NCI-H345 (cell line): ENCODE measurements at places on chromosomes 12 and 14.

DNA sequence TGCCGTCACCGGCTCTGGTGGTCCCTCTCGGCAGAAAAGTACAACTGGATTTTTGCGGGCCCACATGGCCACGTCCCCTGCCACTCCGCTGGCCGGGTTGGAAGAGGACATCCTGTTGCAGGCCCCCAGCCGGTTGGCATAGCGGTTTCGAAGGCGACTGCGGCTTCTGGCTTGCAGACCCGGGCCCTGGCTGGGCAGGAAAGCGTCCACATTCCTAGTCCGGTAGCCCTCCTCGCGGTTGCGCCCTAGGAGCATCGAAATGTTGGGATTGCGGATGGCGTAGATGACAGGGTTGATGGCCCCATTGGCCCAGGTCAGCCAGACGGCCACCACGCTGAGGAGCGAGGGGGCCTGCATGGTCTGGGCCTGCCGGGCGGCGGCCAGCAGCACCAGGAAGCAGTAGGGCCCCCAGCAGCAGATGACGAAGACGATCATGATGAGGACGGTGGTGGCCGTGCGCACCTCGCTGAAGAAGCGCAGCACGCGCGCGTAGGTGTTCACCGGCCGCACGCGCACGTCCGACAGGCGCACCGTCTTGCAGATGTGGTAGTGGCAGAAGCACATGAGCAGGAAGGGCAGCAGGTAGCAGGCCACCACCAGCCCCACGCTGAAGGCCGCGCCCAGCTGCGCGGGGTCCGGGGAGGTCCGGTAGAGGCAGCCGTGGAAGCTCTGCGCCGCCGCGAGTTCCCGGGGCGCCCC, 1.2 kb downstream of the GPR135 start:
- DNase-seq: no peak

DNA sequence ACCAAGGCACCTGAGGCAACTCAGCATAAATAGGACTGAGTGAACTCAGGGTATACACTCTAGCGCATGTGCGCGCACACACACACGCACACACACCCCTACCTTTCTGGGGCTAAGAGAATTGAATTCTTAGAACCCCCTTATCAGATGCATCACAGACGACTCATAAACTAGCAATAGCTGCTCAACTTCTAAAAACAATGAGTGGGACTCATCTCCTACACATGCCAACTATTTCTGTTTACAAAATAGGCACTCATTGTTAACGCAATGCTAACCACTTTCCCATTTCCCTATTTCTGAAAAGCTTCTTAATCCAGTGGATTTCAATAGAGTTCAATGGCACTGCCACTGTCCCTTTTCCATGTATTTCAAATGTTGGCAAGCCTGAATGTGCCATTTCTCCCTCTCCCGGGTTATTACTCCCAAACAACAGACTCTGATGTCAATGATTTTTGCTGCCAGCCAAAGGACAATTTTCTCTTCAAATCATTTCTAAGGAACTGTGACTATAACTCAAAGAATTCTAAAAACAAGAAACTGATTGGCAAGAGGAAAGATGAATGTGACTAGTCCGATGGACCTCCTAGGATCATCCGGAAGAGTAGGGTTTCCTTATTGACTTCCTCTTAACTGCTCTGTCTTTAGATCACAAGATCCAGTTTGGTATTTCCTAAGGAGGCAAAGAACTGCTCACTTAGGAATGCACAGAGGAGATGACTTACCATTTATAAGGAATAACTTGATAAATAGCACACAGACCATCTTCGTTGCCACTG, 48.8 kb downstream of the SLC38A1 start:
- DNase-seq: no peak

DNA sequence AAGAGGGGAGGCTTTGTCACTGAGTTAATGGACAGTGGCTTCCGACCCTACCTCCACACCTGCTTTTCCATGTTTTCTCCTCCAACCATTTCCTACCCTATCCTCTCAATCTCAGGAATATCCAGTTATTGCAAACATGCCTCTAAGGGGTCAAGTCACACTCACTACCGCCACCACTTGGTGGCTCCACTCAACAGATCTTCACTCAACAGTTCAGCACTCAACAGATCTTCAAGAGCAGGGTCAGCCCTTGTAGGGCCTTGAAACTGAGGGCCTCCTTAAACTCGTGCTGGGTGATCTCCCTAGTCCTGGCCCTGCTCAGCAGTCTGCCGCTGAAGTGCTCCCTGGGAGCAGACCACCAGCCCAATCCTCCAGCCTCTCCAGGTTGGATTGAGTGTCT, 14.2 kb downstream of the ZNF641 start:
- DNase-seq: no peak

- DNase-seq: no peak
These were observed 42.9 kb downstream of the FERMT2 start for GRCh38 chr14:52907949-52908348.

DNA sequence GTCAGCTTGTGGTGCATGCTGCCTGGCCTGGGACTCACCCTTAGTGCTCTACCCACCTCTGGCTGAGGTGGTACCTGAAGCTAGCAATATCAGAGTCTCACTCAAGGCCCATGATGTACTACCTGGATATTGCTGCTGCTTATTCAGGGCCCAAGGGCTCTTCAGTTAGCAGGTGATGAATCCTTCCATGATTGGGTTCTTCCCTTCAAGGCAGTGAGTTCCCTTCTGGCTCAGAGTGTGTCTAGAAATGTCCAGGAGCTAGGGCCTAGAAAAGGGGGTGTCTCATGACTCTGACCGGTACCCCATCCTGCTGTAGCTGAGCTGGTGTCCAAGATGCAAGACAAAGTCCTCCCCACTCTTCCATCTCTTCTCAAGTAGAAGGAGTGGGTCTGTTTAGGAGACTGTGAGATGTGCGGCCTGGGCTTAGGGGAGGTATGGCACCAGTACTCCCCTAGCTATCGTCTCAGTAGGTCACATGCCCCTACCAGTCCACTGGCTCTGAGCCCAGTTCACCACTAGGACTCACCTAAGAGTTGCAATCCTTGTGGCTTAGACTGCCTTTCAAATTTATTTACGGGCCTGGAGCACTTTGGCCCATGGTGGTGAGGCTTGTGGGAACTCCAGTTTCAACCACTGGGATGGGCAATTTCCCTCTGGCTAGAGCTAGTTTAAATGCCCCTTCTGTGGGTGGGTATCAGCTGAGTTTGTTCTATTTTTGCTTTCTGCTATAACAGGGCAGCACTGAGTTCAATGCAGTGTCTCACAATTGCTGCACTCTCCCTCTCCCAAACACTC, 12.2 kb downstream of the PRORP start:
- DNase-seq: no peak
